EH (cell line): ENCODE measurements at places on chromosomes 5 and 9.

GRCh38 chr9:88462191-88462590, 72.8 kb upstream of the NXNL2 start:
- peak; percentile 58 for DNase-seq

DNA sequence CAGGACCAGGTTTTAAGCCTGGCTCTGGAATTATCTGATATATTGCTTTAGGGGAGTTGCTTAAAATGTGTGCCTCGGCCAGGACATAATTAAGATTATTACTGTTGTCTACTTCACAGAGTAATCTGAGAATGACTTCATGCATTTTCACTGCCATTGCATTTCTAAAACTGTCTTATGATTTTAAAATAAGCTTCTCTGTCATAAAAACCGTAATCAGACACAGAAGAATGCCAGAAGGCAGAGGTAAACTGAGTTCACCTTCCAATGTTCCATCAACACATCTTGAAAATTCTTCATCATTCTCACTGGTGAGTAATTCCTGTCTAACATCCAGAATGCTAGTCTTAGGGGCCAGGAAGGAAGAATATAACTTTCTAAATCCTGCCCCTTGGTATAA, 47.1 kb downstream of the ISOC1 start:
- DNase-seq = no peak

- no peak for DNase-seq
These were observed 112.9 kb downstream of the ST8SIA4 start for GRCh38 chr5:100790170-100790665.

DNA sequence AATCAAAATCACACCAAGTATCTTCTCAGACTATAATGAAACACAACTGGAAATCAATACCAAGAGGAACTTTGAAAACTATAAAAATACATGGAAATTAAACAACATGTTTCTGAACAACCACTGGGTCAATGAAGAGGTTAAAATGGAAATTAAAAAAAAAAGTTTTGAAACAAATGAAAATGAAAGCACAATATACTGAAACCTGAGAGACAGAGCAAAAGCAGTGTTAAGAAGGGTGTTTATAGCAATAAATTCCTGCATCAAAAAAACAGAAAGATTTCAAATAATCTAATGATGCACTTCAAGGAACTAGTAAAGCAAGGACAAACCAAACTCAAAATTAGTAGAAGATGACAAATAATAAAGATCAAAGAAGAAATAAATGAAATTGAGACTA, 92.0 kb downstream of the TMEM232 start:
- DNase-seq = no peak

- peak; percentile 71 for DNase-seq
These were observed 145.6 kb downstream of the MUSK start for GRCh38 chr9:110814159-110814558.

DNA sequence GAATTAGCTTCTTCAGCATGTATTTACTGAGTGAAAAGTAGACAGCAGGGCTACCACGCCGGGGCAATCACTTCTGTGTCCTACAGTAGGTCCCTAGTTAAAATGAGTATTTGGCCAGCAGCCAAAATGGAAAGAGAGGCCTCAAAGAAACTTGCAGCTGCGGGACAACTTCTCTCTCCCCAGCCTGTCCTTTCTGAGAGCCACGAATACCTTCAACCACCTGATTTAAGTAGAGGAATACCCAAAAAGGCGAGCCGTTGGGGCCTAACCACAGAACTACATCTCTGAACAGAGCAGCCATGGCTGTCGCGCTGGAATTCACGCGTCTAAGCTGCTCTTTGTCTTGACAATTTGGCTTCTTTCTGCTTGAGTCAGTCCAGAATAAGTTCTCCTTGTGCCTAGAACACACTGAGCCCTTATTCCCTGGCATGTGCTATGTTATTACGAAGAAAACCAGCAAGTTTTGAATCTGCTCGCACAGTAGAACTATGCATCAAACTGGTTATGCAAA, 43.8 kb upstream of the GOLPH3 start:
- peak; percentile 29 for DNase-seq

GRCh38 chr5:69007163-69007562, 86.7 kb upstream of the SLC30A5 start:
- DNase-seq = no peak

DNA sequence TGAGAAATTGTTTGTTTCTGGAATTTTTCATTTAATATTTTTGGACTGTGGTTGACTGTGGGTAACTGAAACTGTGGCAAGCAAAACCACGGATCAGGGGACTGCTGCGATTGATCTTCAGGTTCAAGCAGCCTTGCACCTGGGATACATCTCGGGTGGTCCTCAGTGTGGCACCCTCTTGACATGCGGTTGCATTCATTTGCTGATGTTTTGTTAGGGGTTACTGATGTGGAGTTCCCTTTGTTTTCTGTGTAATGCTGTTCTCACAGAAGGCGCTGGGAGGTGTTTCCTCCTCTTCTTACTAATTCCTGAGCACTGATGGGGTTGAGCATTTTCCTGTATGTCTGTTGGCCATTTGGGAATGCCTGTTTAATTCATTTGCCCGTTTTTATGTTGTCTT, 60.4 kb downstream of the EHMT1 start:
- DNase-seq = no peak

GRCh38 chr5:37606632-37607248, 227.6 kb downstream of the WDR70 start:
- no peak for DNase-seq

DNA sequence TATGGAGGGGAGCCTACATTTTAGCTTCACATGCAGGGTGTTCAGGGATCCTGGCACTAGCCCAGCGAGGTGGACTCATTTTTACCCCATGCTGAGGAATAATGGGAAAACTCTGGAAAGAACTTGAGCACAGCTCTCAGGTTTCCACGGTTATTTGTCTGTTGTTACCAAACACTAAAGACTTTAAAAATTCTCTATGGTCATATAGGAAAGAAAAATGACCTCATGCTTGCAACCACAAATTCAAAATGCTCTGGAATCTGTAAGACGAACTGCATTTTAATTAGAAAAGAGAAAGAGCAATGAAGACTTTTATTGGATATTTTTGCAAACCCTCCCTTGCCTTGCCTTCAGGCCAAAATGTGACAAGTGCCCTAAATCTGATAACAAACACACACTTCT, 606.9 kb downstream of the EBF1 start:
- peak; percentile 60 for DNase-seq

GRCh38 chr9:34710023-34710422, at the start of gene CCL21:
TSS of gene CCL21 (minus strand) at chr9:34710136. CDS start at chr9:34710066, 70 bp downstream.
- DNase-seq = peak; percentile 20

DNA sequence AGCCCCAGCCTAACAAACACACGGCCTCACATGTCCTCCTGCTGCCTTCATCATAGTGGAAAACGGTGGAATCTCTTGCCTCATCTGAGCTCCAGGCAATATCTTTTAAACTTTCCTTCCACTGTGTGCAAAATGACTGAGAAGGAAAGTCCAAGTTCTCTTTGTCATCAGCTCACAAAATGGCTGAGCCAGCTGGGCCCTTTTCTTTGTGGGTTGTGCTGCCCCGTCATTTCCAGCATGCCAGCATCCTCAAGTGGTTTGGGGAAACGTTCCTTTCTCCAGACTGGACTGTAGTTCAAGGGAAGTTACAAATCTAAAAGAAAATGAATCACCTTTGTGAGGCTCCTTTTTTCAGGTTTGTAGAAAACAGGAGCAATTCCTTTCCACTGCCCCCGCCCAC, 171.1 kb upstream of the FSTL4 start:
- DNase-seq = no peak

- DNase-seq = no peak
These were observed 5.8 kb upstream of the MEF2C start for GRCh38 chr5:88888848-88889188.

GRCh38 chr9:101966691-101967090, 228.2 kb upstream of the GRIN3A start:
- DNase-seq = no peak

DNA sequence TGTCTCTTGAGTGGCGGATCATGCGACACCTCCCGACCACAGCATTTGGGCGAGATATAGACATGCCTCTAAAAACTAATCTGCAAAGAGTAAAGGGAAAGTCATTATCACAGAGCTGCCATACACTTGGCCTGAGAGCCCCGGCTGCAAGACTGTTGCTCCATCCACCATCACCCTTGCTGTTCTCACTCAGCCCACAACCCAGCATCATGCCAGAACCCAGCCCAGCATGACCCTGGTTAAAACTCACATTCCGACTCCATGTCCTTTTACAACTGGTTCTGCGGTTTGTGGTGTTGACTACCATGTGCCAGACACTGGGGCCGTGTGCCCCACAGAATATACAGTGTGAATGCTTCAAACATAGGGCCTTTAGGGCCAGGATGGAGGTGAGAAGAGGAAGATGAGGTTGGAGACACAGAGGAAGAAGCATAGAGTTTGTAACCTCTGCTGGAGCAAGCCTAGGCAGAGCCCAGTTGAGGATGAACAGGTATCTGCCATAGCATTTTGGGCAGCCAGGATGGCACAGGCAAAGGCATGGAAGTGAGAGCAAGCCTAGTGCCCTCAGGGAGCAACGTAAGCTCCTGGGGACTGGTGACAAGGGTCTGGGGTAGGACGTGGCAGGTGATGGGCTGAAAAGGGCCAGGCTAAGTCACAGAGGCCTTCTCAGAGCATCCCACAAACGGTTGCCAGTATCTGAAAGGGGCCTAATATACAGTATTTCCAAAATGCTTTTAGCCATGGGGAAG, 37.5 kb upstream of the SMU1 start:
- DNase-seq = no peak

- peak; percentile 71 for DNase-seq
These were observed 42.4 kb downstream of the RHOBTB3 start for GRCh38 chr5:95773335-95774059.

DNA sequence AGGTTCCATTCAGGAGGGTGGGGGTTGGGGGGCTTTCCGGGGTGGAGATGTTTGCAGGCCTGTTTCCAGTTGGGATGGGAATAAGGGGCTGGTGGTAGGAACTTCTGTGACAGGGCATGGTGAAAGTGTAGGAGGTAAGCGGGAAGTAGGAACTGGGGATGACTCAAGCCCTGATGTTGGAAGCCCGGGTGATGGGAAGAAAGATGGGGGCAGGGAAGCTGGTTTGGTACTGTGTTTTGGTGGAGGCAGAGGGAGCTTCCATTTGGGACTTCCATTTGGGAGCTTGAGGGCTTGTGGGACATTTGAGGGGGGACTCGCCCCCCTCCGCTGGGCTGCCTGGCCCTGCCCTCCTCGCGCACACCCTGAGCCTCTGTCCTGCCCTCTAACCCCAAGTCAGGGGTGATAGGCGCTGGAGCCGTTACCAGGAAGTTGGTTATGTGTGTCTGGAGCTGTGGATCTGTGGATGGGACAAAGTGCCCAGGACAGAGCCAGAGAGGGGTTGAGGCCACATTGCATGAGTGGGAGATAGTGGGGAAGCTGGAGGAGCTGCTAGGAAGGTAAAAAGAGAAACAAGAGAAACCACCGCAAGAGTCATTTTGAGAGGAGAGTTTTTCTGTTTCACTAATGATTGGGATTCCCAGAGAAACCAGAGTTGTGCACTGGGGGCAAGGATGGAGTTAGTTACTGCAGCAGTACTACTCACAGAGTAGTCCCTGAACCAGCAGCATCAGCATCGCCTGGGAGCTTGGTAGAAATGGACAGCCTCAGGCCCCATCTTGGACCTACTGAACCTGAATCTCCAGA, 6.6 kb downstream of the RGS14 start:
- DNase-seq = peak; percentile 25
